Activated CD4-positive, alpha-beta T cell treated with anti-CD3 and anti-CD28 coated beads, Interleukin-2, amount 10 ng/mL, durations not matched to agents 24 days and 14 days (primary cell): ENCODE measurements at places on chromosomes 12 and 14.
A peak's percentile ranks its signal among the peaks of the same experiment; 100 is the strongest.

DNA sequence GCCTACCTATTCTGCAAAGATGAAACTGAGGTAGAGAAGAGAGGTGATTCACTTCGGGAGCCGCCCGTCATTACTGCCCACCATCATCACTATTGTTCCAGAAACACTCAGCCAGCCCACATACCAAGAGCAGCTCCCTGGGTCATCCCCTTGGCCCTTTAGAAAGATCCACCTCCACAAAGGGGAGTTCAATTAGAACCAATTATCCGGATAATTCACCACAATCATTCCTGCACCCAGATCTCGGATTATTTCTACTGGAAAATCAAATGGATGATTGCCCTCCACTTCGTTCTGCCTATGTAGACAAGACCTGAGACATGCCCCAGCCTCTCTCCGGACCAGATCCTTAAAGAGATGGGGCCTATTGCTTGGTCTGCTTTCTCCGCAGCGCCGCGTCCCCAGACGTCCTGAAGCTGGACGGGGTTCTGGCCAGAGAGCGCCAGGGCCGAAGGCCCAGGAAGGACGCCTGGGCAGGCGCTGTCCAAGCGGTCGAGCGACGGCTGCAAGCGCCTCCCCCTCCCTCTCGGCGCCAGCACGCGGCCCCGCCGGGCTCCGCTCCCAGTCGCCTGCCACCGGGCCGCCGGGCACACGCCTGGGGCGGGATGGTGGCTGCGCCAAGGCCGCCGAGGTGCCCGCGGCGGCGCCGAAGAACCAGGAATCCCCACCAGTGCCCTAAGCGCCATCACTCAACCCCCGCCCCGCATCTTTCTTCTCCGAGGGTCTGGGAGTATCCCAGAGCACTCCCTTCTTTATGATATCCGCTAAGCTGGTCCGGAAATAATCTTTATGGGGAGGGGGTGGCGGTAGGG lies 1.3 kb upstream of the ASCL1 start:
- peak; percentile 54 for DNase-seq

DNA sequence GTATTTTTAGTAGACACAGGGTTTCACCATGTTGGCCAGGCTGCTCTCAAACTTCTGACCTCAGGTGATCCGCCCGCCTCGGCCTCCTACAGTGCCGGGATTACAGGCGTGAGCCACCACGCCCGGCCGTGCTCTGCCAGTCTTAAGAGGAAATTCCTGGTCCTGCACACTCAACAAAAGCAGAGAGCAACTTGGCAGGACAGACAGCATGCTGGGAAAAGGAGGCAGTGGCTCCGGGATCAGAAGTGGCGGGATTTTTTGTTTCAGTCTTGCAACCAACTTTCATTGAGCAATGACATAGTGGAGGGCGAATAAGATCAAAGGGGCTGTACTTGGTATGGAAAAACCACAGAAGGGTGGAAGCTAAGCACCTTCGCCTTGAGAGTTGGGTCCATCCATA lies 2.1 kb downstream of the CKAP4 start:
- no peak for DNase-seq

- DNase-seq: no peak
Measured at GRCh38 chr12:106369624-106370346, 12.2 kb downstream of the POLR3B start.

DNA sequence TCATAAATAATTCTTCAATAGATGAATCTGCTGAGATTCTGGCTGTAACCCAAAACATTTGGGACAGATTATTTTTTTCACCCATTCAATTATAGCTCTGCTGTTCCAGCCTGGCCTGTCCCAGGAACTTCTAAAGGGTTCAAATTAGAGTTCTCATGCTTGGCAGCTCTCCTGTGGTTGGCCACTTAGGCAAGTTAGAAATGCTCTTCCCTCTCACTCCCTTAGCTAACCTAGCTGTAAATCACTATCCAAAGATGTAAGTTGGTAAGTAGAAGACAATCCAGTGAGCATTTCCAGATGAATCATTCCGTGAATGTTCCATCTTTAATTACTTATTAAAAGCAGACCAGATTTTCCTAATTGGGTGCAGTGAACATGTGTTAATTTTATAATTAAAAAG lies 760.4 kb upstream of the TBX3 start:
- DNase-seq: no peak

DNA sequence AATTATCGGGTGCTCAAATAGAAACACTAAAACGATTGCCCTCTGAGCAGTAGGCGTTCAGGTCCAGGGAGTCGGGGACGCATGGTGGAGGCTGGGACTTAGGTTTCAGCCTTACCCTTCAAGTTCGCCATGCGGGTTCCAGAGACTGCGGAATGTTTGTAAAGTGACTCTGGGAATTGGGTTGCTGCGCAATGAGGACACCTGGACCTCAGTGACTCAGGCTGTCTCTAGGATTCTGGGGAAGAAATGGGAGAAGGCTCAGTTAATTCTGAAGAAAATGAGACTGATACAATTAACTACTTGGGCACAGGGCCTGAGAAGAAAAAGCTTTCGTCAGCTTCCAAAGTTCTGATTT lies 1.1 kb downstream of the LGALS3 start:
- no peak for DNase-seq

DNA sequence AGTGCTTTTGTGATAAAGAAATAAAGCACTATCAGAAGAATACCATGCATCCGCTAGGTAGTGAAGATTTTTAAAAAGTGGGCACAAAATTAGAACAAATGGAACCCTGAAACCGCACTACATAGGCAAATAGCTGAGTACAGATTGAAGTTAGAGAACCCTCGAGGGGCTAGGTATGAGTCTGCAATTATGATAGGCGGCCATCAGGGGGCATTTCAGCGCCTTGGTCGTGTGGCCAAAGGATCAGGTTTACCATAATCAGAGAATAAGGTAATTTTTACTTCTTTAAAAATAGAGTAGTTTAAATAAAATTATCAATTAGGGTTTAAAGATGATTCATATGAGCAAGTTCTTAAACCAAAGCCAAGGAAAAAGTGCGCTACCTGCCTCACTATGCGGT lies 129.8 kb downstream of the TMX1 start:
- DNase-seq: peak; percentile 62

GRCh38 chr12:51815571-51815970 lies 32.9 kb downstream of the FIGNL2 start:
- no peak for DNase-seq

GRCh38 chr14:69693145-69693544 lies 73.8 kb upstream of the SRSF5 start:
- no peak for DNase-seq

GRCh38 chr12:31849090-31849687 lies 110.0 kb upstream of the RESF1 start:
- no peak for DNase-seq

DNA sequence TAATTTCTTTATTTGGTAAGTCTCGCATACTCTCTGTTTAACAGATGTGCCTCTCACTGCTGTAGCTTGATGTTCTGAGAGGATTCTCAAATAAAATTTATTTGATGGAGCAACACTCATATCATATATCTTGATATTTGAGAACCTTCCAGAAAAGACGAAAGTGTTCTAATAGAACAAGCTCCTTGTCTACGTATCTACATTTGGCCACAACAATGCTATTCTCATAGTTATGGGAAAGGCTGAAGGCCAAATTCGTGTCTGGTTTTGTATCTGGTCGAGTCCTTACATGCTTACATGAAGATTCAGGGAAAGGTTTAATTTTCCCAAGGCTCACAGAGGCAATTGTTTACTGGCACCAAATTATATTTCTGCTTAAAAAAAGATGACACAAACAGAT lies 186.7 kb upstream of the SLC38A2 start:
- no peak for DNase-seq

DNA sequence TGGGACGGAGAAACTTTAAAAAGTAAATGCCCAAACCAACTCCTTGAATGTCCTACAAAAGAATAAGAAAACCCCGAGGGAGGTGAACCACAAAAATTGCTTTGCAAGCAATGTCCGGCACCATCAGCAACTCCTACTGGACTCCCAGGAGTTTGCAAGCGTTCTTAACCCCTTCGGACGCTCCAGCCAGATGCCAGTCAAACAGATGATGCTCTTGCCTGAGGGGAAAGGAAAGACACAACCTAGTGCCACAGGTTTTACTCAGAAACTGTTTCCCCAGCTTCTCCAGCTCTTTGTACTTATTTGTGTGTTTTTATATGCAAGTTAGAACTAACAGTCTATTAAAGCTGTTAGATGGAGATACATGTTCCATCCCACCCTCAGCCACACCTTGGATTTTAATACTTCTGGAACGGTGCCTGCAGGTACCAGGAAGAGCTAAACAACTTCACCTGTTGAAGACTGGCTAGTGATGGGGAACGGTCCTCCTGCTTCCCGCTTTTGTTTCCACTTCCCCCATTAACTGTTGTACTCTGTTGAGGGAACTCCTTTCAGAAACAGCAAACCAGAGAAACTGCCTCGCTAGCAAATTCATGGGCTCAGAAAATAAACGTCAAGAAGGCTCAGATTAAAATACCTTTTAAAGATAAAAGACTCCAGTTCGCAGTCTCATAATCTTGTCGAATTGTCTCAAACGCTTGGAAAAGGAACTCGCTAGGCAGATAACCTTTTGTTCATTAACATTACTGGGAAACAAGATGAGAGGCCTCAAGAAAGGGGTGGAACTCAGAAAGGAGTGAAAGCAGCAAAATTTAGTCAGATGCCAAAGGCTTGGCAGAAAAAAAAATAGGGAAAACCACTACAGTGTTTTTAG lies 1.1 kb upstream of the FERMT2 start:
- DNase-seq: peak; percentile 63

GRCh38 chr14:55762595-55763232 lies 182.7 kb downstream of the KTN1 start:
- DNase-seq: peak; percentile 81

DNA sequence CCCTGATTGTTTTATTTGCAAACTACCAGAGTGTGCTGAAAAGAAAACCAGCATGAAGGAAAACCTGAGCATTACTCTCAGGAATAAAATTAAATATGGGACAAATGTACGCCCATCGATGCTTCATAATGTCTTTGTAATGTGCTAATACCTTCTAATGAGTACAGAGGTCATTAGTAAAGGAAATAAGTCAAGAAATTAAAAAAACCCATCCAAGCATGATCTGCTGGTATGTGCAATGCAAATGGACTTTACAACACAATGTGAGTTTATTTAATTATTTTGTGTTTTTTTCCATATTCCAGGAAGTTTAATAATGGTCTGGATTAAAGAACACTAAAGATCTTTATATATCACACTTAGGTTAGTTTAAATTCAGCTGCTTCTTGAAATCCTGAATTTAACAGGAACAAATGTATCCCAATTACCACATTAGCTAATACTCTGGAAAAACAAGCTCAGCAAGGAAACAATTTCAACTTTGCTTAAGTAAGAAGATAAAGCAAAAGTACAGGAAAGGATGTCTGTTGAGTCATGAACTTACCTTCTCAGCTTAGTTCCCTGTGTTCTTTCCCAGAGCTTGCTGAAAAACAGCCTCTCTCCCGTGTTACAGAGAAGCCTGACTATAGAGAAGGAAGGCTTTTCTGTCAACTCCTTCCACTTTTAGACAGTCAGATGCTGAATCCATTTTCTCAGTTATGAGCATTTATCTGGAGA lies 179.3 kb upstream of the TMEM260 start:
- DNase-seq: no peak

DNA sequence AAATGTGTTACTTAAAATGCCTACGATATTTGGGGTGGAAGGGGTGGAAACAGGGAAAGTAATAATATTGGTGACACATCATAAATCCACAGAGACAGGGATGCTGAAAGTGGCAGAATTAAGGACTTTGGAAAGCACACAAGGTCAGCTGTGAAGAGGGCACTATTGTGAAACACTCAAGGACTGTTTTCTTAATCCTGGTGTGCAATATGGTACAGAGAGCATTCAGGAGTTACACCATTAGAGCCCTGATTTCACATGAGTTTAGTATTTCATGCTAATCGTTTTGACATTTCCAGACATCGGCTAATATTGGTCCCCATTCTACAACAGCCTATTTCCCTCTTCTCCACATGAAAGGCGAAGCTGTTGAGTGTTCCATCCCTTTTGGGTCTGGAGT lies 219.2 kb downstream of the MSRB3 start:
- DNase-seq: no peak

DNA sequence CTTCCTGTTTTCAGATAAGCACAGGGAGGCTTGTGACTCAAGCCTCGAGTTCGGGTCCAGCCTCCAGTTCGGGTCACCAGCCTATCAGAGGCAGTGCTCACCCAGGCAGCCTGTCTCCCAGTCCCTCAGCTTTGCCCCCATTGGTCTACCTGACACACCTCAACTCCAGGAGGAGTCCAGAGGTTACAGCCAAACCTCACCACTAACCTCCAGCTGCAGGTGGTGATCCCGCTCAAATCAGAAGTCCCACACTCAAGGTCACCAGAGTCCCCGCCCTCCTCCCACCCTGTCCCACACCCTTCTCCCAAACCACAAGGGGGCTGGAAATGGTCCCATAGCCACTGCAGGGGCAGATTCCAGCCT lies 42.1 kb downstream of the KDM2B start:
- DNase-seq: no peak

- peak; percentile 24 for DNase-seq
Measured at GRCh38 chr12:27342536-27342935, 9.9 kb downstream of the BMAL2 start.

DNA sequence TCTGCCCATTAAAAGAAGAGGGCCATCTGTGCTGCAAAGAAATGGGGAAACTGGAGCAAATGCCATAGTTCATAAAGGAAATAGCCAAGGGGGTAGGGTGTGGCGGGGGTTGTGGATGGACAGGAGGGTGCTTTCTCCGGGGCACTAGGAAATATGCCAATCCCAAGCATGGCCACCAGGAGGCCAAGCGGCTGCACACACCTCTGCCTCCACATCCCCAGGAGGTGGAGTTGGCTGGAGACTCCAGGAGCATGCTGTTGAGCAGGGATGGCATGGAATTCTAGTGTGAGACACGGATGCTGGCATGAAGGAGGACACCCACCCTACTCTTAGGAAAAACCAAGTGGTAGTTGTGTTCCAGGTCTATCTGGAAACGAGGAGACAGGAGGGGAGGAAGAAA lies 25.2 kb downstream of the NID2 start:
- DNase-seq: peak; percentile 72

DNA sequence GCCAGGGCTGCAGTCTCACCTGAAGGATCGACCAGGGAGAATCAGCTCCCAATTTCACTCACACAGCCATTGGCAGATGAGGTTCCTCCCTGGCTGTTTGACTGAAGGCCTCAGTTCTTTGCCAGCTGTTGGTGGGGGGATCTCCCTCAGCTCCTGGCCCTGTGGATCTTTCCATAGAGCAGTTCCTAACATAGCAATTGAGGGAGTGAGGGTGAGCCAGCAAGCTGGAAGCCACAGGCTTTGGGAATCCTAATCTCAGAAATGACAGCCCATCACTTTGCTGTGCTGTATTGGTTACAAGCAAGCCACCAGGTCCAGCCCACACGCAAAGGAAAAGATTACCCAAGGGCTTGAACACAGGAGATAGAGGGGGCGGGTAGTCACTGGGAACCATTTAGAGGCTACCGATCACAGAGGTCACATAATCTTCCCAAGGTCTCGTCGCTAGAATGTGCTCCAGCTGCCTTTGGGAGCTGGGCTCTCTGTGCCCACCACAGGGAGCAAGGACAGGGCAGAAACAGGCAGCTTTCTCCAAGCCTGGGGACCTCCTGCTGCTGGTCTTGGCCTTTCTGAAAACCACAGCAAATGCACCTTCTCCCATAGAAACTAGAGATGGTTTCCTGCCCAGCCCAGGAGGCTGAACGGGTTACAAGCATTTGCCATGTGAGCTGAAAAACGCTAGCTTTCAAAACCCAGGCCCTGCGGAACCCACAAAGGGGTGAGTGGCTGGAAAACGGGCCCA lies 4.6 kb upstream of the OTUB2 start:
- peak; percentile 79 for DNase-seq
